ENCODE measurements at places on chromosomes 2 and 18.

DNA sequence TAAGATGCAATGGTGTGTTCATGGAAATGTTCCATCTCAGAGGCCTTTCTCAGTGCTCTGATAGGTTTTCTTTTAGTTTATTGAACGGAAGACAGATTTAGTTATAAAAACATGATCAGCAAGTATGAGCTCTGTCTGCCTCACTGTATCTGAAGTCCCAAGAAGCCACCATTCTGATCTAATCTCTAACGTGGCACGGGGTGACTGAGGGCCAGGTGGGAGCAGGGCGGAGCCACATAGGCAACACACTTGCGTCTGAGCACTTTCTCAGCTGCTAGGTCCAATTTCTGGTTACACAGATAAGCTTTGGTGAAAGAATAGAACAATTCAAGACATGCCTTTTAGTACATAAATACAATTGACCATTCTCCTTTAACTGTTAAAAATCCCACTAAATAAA, 60.4 kb downstream of the SNTG2 start:
- no peak for DNase-seq

- peak; percentile 9 for DNase-seq
These were observed 241.2 kb upstream of the TANK start for GRCh38 chr2:160918906-160919503.

DNA sequence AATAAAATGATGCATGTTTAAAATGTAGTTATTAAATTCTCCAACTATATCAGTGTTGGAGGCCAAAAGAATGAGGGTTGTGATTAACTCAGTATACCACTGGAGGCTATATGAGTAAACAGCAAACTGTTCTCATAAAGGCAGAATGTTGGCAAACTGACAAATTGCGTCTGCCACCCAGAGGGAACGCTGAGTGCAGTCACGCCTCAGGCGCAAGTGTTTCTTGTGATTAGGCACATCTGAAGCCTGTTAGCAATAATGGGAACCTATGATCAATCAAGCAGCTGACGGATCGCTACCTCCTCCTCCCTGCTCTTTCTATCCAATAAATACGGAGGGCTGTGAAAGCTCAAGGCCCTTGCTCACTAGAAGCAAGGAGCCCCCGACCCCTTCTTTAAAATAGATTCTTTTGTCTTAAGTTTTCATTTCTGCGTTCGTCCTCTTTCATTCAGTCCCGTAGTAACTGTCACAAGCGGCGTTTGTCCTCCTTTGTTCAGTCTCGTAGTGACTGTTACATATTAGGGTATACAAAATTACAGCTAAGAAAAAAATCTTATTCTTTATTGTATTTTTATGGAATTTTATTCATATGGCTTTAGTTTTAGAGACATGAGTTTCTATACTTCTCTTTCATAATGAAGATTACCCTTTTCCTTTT, 16.3 kb upstream of the RMND5A start:
- DNase-seq = no peak

DNA sequence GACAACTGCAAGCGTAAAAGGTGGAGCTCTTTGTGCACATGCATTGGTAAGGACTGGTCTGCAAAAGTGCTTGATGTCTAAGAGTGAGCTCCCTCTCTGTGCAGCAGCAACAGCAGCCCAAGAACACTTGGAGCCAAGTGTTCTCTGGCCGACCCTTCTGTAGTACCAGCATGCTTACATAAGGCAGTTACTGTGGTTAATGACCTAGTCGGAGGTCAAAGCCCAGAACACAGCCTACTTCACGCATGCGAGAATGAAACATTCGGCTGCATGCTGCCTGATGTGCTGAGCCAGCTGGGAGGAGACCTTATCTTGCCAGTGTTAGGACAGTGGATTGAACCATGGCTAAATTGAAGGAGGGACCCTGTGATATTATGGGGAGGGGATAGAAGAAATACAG, 21.3 kb downstream of the NCAPH start:
- DNase-seq = no peak

DNA sequence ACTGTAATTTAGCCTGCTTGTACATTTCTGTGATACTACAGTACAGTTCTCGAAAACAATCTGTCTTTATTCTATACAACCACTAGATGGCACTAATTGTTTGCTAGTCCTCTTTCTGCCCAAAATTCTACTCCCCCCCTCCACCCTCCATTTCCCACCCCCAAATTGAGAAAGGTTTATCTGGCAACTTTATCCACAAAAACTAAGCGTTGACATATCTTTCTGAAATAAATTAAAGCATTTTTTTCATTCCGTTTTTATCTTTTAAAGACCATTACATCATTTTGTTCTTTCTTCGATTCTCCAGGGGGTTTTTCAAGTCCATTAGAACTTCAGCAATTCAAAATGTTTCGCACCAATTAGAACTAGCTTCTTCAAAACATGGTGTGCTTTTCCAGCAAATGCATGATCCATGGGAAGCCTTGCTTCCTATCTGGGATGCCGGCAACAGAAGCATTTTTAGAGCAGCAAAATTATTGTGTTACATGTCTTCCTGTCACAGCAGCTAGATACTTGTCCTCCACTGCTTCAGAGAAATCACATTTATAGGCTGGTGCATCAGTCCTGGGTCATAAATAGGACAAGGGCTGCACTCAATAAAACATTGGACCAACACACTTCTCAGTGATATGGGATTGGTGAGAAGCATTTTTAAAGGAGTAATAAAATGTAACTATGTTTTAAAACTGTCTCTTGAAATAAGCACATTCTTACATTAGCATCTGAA, 241.3 kb downstream of the PAX3 start:
- peak; percentile 5 for DNase-seq

GRCh38 chr2:201781557-201782051, 871 bp upstream of the ALS2 start:
- DNase-seq = no peak

DNA sequence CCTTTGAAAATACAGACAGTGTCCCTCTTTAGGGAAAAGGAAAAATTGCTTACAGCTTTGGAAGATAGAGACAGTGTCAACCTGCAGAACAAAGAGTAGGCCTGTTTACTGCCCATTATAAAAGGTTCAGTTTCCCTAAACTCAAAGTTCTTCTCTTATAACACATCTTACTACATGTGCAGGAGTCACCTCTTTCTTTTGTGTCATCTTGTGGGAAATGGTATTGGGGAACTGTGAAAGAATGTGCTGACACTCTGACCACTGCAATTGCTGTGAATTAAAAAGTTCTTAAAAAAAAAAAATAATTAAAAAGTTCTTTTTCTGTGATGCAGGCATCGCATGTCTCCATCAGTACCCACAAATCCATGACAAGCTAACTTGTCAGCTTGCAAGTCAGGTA, 2.9 kb upstream of the ITGB6 start:
- no peak for DNase-seq

Data from kidney glomerular epithelial cell (primary cell).